ENCODE measurements at places on chromosomes 2 and 18. TPM values are rescaled to one million over a fixed set of nuclear protein-coding genes. Genes with fewer than 3 reads are reported as not detected.

GRCh38 chr2:284896-285492 is 2.9 kb downstream of the ALKAL2 start:
- DNase-seq = no peak

DNA sequence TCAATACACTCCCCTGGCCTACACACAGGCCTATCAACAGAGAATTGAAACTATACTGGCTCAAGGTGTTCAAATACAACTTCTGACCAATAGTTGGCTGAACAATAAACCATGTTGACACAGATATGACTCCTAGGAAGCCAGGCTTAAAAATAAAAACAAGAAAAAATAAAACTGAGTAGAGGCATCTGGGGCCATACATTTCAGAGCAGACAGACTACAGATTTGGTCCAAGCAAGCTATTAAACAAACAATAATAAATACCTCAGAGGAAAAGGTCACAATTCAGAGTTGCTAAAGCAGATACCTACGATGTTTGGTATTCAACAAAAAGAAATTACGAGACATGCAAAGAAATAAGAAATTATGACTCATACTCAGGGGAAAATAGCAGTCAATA is 132.8 kb upstream of the ACVR2A start:
- no peak for DNase-seq

- no peak for DNase-seq
Measured at GRCh38 chr18:12744103-12744502, 41.3 kb downstream of the PSMG2 start.

Gene FAP
- 1.3 TPM for polyA plus RNA-seq

DNA sequence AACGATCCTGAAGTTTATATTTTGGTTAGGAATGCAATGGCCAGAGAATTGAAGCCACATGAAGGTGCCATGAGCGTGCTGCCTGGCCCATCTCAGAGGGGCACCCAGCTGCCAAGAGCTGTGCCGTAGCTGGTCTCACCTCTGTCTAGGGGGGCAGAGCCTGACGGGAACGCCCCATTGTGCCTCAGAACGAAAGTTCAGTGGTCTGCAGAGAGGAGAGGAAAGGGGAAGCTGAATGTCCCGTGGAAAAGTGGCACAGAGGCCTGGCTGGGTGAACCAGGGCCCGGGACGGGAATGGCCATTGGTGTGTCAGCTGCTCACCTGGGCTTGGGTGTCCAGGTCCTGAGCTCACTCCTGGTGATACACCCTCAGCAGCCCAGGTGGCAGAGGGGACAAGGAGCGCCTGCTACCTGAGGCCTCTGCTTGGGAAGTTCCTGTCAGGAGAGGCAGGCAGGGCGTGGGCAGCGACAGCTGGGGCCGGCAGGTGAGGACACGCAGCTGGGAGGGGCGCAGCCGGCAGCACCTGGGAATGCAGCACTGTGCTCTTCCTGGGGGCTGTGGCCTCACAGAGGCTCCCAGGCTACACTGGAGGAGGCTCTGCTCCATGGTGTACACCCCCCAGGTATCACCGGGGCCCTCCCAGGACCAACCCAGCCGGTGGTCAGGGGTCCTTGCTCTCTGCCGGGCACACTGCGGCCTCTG is 67.3 kb downstream of the PARD6G start:
- no peak for DNase-seq

GRCh38 chr18:35688757-35689156 is 107.2 kb downstream of the GALNT1 start:
- no peak for DNase-seq

GRCh38 chr2:156430236-156430979 is 5.8 kb upstream of the GPD2 start:
- DNase-seq = no peak

Gene HOXD3
- polyA plus RNA-seq = 0.64 TPM

DNA sequence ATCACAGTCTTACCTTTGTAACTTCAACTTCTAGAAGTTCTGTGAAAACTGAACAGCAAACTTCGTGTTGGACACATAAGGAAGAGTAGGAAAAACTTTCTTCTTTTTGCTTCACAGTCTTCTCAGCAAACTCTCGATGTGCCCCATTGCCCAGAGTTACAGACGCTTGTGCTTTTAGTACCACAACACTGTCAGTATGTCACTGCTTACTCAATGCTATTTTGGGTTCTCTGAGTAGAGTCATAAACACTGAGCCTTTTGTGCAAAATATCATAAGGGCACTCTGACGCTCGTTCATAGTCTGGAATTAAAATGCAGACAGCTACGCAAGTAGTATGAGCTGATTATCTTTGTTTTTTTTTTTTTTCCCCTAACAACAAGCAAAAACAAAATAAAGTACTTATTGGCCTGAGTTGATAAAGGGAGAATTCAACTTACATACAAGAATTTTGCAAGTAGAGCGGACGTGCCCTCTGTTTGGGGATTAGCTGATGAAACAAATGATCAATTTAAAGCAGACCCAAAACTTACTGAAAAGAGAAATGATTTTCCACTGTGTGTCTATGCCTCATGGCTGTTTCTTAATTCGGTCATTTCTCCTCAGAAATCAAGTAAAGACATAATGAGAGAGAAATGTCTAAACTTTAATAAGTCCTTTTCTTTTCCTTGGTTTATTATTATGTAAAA is at the start of gene CDH19:
TSS of gene CDH19 (minus strand) at position 150 of the 687 bp plus-strand sequence. CDS start 31,886 bp downstream, outside the sequence.
- DNase-seq = no peak

DNA sequence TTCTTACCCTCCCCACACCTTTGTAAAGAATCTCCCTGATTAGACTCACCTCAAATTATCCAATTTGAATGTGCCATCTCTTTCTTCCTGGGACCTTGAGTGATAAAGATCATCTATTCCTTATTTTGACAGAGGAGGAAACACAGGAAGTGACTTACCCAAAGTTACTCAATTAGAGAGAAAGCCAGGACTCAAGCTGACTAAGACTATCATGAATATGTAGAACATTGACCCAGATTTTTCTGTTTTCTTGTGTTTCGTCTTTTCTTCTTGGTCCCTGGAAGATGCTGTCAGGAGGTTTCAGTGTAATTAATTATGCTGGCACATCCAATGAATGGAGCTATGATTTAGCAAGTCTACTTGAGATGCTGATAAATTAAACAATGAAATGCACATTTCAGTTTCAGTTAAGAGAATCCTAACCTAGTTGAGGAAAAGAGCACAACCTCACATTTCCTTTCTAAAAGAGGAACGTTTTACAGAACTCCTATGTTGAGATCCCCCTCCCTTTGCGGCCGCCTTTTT is 380.4 kb downstream of the CLIP4 start:
- no peak for DNase-seq

- DNase-seq = no peak
Measured at GRCh38 chr2:113739849-113740248, 16.6 kb downstream of the SLC35F5 start.

GRCh38 chr2:39603436-39603835 is 62.3 kb upstream of the TMEM178A start:
- DNase-seq = no peak

- no peak for DNase-seq
Measured at GRCh38 chr2:13091455-13091854, 374.7 kb downstream of the TRIB2 start.

- no peak for DNase-seq
Measured at GRCh38 chr18:31516437-31516836, 18.5 kb downstream of the DSG2 start.

Gene POMC
- polyA plus RNA-seq = 3.3 TPM

GRCh38 chr2:216206821-216207220 is 97.7 kb downstream of the XRCC5 start:
- no peak for DNase-seq

- DNase-seq = no peak
Measured at GRCh38 chr2:197414515-197414914, 20.3 kb downstream of the SF3B1 start.

- peak; percentile 38 for DNase-seq
Measured at GRCh38 chr18:79576686-79577351, 102.8 kb upstream of the CTDP1 start.

Gene ITGB6
- polyA plus RNA-seq = 4.8 TPM

Gene DHRS9
- polyA plus RNA-seq = 0.04 TPM

Gene CFC1
- not detected for polyA plus RNA-seq

DNA sequence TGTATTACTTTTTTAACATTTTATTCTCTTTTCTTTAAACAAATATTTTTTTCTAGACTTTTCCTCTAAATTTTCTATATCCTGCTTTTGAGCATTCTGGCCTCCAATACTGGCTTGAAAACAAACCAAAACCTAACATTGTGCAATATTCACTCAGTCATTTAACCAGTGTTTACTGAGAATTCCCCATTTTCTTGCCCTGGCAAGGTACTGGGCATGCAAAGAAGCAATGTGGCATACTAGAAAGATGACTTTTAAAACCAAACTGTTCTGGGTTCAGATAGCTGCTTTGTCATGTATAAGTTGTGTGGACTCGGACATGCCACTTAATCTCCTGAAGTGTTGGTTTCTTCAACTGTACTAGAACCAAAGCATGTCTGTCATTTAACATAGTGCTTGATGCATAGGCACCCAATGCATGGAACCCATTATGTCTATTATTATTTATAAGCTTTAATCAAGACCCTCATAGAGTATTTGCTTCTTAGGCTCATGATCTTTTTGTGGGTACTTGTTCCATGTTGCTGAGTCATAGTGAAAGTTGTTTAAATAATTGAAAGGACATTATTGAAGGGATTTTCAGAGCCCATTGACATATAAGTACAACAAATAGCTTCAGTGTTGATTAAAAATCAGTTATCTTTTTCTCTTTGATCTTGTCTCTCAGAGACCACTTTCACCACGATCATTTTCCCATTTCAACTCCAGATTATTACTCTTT is 185.4 kb upstream of the OSR1 start:
- DNase-seq = no peak

GRCh38 chr18:61887838-61888237 is 5.0 kb downstream of the RNF152 start:
- DNase-seq = no peak

DNA sequence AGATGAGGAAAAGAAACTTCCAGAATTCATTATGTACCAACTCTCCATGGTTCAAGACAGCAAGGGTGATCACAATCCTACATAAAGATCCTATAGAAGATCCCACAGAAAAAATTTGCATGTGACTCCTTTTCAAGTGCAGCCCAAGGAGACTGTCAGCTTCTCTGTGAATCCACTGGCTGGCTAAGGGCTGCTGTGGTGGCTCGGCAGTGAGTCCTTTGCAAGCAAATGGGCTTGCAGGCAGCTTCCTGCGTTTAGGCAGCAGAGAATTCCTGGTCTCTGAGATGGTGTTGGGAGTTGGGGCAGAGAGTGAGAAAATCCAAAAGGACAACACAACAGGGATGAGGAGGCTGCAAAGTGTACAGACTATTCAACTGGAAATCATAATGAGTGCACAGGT is 43.4 kb downstream of the NABP1 start:
- DNase-seq = no peak

Gene TCF7L1
- 6.1 TPM for polyA plus RNA-seq

All from psoas muscle (tissue), 8 donors.